ENCODE measurements at places on chromosomes 6 and 20.

DNA sequence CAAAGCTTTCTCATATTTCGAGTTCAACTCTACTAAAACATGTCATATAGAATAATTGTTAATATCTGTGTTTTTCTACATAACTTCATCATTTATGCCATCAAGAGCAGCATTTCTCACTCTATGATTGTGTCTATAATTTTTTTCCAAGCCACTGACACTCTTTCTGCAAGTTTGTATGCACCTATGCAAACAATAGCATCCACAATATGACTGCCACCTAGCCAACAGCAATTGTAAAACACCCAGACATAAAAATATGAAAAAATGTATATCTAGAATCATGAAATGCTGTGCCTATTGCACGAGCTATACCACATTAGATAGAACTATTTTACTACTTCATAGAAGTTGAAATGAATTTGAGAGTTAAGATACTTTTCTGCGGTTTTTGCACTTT is 286.5 kb upstream of the MARCKS start:
- no peak for DNase-seq

DNA sequence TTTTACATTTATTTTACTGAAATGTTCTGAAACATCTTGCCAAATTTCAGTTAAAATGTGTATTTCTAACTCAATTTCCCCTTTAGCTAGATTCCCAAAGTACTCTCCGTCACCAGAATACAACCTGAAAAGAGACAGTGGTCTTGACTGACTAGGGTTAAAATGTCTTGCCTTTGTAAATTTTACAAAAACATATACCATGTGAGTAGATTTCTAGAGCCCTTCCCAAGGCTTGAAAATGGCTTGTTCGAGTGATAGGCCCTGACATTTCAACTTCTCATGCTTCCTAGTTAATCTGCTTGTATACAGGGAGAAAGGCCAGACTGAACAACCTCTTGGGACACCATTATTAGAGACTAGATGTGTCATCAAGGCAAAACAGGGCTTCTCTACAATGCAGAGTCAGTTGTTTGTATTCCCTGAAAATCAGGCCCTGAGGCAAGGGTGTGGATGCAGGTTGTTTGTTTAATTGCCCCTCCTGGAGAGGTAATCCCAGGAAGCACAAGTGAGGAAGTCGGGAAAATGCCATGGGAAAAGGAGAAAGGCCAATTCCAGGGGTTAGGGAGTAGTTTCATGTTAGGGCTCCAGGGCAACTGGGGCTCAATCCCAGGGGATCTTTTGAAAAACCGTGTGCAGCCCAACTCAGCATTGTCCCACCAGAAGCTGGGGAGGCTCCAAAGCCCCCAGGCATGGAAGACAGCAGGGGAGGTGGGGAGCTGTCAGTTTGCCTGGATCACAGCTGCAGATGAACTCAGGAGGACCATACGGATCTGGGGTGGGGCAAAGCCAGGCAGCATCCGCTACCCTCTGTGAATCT is 11.6 kb upstream of the TFB1M start:
- no peak for DNase-seq

DNA sequence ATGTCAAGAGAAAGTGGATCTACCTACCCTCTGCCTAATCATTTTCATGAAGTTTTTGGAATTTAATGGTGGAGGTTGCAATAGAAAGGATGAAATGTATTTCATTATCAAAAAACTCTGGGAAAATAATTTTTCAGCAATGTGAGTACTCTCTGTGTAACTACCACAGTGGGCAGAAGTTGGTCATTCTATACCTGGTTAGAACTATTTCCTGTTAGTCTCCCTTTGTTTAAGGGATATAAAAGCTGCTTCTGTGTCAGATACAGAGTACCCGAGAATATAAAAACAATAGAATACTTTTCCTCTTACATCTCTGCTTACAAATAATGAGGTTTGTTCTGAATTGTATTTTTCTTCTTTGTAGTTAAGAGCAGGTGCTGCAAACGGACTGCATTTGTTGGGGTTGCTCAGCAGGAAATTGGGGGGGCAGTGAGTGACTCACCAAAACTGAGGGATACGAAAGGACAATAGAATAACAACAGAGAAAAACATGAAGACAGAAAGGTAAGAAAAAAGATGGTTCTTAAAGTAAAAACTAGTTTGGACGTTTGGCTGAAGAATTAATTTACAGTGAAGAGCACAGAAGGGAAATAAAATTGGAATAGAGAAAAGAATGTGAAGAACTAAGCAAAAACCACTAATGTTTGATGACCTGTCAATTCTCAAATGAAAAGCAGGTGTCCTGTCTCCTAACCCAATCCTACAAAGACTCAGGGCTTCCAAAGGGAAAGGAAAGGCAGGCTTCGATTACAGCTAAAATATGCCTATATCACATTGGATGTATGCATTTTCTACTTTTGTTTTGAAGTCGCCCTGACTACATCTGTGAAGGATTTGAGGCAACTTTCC is 703.1 kb downstream of the RFPL4B start:
- DNase-seq, result no peak

GRCh38 chr6:123323452-123324329 is 313.1 kb downstream of the TRDN start:
- DNase-seq, result no peak

- DNase-seq, result no peak
Measured at GRCh38 chr6:88380083-88380482, 213.9 kb upstream of the CNR1 start.

DNA sequence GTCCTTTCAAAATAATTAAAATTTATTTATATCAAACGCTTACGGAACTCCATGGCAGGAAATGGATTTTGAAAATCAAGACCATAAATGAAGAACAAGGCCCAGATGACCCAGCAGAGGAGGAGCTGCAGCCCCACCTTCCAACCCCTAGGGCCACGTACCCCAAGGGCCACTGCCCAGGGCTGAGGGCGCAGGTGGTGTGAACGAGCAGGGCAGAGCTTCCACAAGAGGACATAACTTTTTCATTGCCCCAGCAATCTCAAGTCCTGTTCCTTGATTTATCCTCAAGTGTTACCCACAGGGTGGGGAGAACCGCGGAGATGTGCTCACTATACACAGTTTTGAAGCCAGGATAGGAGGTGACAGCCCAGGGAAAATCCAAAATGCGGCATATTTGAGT is 42.8 kb downstream of the PSMG4 start:
- DNase-seq, result no peak
